ENCODE measurements at places on chromosomes 4 and X. TPM values are rescaled to one million over a fixed set of nuclear protein-coding genes. Genes with fewer than 3 reads are reported as not detected.

Gene MSL3
- total RNA-seq: 24.8 TPM

Gene KCND1
- 5.6 TPM for total RNA-seq

Gene EIF2S3
- total RNA-seq: 203 TPM

Gene PRR32
- total RNA-seq: not detected

Gene UGT2A1
- not detected for total RNA-seq

Gene SETD7
- total RNA-seq: 51.4 TPM

Gene PTCHD1
- 0.14 TPM for total RNA-seq

Gene ATOH1
- not detected for total RNA-seq

Data from astrocyte (in vitro differentiated cells and primary cell).